NCI-H774 (cell line): ENCODE measurements at places on chromosomes 3 and 15.

- DNase-seq: no peak
These were observed 191.1 kb upstream of the TSC22D2 start for GRCh38 chr3:150216866-150217600.

DNA sequence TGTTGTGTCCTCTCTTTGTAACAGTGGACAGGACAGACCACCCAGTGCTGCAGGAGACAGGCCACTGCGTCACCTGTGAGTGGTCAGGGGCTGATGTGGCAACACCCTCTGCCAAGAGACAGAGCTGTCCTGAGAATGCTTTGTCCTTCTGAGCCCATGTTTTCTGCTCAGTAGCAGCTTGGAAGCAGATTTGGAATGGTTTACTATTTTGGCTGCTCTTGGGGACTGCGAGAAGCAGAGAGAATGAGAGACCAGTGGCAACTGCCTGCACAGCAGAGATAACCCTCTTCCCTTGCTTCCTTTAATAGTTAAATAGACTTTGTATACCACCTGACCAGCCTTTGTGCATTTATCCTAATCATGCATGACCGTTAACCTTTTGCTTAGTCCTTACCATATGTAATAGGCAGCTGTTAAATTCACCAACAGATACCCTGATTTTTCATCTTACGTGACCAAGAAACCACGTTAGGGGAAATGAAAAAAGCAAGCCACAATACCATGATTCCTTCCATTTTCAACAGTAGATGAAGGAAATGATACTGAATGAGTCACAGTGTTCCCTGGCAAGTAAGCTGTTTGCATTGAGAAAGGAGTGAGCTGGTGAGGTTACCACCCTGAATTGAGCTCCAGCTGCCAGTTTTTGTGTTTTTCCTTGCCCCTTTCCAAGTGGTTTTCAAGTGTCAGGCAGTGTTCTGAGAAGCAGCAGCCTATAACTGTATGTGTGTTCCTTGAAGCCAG, 35.5 kb downstream of the B3GALNT1 start:
- peak; percentile 20 for DNase-seq

DNA sequence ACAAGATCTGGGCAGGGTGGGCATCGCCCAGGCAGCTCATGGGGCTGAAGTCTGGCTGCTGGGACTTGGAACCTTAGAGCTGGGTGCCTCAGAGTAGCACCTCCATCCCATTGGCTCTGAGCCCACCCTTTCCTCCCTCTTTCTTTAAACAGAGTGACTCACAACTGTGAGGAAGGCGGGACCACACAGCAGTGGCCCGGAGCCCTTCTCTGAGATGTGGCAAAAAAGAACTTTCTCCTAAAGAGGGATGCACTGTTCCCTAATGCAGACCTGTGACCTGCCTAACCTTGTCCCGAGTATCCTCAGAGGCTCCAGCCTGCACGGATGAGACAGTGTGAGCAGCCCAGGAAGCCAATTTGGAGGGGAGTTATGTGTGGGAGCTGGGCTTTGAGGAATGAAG, 23.6 kb downstream of the PRR20G start:
- no peak for DNase-seq

DNA sequence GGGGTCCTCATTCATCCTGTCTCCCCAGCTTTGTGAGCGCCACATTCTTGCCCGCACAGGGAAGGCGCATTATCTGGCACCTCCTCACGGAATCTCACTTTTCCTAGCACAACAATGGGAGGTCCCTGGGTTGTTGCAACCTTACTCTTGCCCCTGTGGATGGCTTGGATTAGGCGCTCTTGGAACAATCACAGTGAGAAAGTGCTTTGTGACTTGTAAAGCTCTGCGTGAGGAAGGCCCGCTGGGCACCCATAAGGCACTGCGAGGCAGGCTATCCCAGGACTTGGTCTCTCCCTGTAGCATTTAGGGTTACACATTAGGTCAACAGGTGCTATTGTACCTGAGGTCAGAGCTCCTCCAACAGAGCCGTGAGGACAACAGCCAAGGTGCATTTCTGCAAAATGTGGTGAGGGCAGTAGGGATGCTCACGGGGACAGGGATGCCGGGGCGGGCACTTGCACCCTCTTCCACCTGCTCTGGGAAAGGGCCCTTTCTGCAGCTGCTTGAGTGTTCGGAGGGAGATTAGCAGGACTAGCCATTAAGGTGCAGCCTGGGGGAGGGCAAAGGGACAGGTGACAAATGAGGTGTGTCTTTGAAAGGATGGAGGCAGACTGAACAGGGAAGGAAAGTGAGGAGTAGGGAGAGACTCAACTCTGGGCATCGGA, 13.9 kb upstream of the LRRC15 start:
- DNase-seq: no peak

DNA sequence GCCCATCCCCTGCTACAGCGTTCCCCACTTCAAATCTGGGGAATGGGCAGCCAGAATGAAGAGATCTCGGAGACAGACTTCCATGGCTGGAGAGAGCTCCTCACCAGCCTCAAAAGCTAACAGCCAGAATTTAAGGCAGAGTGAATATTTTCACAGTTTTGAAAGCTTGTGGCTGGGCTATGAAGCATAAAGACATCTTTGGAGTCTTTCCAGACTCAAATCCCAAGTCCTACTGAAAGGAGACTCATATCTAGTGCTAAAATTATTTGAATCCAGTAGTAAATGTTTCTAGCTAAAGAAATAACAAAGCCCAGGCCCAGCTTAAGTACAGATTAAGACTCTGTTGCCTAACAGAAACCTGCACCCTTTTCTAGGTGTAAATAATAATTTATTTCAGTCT, 628.4 kb upstream of the ALCAM start:
- no peak for DNase-seq

- DNase-seq: no peak
These were observed 470.5 kb upstream of the UBE2E2 start for GRCh38 chr3:22732641-22733040.

DNA sequence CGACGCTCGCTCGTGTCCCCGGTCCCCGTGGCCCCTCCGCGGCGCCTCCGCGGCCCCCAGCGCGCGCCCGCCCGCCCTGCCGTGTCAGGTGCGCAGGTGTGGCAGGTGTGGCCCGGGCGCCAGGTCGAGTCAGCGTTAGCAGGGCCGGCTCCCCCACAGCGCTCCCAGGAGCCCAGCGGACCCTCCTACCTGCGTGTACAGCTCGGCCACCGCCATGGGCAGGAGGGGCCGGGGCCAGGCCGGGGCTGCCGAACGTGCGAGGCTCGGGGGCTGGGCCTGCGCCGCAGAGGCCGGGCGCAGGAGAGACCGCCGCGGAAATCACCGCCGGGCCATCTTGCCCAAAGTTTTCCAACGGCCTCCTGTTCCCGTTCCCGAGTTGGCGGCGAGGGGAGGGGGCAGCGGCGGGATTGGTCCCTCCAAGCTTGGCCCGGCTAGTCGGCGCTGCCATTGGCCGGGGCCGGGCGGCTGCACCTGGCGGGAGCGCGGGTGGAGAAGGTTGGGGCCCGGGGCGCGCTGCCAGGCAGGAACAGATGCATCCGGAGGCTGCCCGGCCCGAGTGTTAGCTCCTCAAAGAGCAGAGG, at the start of gene MYO5C:
Gene MYO5C, minus strand, starts transcription at position 384 of the 581 bp plus-strand sequence. Its CDS starts 168 bp downstream, at position 216.
- DNase-seq: peak; percentile 89

- no peak for DNase-seq
These were observed 1035.4 kb downstream of the TUSC7 start for GRCh38 chr3:117744935-117745334.

DNA sequence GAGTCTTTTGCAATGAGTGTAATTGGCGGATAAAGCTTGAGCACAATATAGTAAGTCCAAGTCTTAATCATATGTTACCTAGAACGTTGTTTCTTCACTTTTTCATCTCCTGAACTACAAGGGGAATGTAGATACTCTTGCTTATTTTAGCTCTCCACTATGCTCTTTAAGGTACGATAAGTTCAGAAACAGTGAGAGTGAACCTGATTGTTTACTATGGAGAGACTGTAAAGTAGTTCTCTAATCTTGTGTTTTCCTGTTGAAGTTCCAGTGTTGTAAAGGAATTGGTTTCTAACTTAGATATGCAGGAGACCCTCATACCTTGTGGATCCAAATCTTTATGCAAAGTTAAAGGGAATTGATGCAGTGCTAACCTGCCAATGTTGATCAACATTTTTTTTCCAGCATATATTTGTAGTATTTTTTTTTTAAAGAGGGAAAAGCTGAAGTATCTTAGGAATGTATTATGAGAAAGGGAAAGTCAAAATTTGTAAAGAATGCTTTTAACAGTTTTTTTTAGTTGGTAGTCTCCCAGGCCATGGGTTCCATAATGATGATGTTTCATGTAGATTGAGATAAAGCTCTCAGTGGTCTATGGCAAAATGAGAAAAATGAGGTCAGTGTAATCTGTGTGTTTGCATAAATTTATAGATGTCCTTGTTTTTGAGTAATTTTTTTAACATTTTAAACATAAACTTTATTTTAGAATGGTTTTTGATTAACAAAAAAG, 14.9 kb downstream of the ATP11B start:
- DNase-seq: no peak

DNA sequence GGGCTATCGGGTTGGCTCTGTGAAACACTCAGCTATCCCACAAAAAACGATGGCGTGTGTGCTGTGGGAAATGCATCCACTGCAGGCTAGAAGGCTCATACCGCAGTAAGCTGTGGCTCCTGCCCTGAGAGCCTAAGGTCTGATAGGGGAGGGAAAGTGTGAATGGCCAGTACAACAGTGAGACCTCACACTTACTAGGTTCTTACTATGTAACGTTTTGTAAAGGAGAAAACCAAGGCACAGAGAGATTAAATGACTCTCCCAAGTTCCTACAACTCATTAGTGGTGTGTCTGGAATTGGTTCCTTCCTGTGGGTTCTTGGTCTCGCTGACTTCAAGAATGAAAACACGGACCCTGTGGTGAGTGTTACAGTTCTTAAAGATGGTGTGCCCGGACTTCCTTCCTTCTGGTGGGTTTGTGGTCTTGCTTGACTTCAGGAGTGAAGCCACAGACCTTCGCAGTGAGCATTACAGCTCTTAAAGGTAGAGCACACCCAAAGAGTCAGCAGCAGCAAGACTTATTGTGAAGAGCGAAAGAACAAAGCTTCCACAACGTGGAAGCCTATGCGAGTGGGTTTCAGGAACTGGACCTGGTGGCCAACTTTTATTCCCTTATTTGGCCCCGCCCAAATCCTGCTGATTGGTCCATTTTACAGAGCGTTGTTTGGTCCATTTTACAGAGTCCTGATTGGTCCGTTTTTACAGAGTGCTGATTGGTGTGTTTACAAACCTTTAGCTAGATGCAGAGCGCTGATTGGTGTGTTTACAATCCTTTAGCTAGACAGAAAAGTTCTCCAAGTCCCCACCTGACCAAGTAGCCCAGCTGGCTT, 161.7 kb downstream of the POLR2M start:
- no peak for DNase-seq

DNA sequence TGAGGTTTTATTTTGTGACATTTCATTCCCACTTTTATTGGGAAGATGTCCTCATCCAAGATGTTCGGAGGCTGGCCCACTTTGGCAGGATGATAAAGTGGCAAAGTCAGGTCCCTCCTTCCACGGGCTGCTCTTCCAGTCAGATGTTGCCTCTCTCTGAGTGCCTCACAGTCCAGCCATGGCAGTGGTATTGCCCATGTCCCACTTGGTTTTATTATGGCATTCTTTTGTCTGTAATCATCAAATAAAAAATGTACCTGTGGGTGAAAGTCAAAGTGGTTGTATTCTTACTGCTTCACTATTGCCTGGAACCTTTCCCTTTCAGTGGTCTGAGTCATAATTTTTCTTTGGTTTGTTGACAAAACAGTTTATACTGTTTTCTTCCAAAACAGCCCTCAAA, 20.2 kb downstream of the ARNT2 start:
- DNase-seq: no peak

GRCh38 chr3:53083949-53084309, 38.1 kb upstream of the SFMBT1 start:
- no peak for DNase-seq

DNA sequence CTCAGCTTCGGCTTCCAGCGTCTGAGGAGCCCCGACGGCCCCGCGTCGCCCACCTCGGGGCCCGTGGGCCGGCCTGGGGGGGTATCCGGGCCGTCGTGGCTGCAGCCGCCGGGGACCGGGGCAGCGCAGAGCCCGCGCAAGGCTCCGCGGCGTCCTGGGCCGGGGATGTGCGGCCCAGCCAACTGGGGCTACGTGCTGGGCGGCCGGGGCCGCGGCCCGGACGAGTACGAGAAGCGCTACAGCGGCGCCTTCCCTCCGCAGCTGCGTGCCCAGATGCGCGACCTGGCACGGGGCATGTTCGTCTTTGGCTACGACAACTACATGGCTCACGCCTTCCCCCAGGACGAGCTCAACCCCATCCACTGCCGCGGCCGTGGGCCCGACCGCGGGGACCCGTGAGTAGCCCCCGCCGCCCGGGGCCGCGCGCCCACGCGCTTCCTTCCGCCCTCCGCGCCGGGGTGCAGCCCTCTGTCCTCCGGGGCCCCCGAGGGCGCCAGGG, 462 bp downstream of the EDEM1 start:
- DNase-seq: peak; percentile 3

DNA sequence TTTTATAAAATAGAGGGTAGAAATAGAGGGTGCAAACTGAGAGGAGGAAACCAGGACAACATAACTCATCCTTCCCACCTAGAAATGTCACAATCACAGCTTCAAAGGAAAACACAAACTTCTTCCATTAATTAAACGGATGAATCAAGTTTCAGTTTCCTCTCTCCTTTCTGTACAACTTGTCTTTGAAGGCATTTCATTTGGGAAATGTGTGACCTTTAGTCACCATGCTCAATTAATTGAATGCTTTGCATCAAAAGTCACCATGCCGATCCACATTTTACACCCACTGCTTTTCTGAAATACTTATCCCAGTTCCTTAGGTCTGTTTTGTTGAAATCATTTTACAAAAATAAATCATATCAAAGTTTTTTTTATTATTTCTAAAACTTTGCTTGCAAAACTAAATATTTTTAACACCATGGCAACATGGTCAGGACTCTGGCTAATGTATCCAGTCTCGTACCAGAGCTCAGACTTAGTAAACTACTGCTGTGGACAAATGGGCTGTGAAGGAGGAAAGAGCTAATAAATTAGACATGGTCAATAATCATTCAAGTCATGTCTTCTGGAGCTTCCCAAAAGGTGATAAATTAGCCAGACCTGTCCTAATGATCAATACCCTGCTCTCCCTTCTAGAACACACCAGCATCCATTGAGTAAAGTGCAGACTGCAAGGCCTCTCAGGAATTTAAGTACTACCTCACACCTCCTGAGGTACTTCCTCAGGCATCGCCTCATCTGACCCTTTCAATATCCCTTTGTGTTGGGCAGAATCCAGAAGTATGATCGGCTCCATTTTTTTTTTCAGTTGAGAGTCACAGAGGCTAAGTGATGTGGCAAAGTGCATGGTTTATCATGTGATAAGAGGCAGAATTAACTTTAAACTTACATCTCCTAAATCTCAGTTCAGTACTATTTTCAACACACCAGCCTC, 161.3 kb downstream of the GREM1 start:
- DNase-seq: no peak

DNA sequence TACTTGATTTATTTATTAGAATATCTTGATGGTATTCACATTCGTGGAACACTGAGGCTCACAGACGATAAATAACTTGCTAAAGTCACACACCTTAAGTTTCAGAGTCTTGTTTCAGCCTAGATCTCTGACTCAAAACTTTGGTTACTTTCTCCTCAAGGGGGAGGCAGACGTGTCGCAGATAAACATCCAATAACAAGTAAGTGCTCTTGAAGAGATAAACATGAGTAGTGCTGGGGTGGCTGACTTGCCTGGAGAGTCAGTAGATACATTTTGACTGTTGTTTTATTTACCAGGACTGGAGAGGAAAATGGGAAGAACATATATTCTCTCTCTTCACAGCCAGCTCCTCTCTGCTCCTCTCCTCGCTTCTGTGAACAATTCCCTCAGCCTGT, 31.3 kb downstream of the FBXO45 start:
- DNase-seq: no peak
